ENCODE measurements at places on chromosomes 11 and 22.

DNA sequence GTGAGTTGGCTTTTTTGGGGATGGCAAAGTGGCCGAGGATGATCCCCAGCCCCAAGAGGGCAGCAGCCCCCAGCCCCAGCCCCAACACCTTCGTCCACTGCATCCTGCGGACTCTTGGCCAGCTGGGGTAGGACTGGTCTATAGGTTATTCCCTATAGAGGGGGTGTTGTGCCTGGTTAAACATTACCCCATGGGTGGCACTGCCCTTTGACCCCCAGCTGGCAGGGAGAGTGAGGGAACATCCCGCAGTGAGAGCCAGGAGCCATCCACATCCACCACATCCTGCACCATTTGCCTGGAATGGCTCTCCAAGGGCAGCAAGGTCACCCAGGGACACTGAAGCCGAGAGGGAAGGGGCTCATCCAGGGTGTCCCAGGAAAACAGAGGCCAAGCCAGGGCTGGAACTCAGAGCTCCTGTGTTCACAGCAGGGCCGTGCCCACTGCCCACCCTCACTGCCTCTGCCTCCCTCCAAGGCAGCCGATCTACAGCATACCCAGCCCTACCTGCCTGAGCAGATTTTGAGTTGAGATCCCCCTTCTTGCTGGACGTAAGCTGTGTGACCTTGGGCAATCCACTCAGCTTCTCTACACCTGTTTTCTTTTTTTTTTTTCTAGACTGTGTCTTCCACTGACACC lies at the start of gene NAALADL1:
Gene NAALADL1, minus strand, starts transcription at position 135 of the 636 bp plus-strand sequence. Its CDS starts 32 bp downstream, at position 103.
- DNase-seq, result no peak

DNA sequence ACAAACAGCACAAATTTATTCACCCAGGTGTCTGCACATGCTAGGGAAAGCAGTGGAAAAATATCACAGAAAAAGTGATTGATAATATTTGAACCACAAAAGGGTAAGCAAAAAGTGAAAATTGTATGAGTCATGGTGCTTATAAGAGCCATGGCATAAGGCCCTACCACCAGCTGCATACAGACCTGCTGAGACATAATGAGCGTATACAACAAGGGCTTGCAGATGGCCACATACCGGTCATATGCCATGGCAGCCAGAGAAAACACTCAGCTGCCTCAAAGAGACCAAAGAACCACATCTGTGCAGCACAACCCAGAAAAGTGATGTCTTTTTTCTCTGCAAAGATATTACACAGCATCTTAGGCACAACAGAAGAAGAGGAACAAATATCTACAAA lies 71.4 kb upstream of the OR9G4 start:
- no peak for DNase-seq

DNA sequence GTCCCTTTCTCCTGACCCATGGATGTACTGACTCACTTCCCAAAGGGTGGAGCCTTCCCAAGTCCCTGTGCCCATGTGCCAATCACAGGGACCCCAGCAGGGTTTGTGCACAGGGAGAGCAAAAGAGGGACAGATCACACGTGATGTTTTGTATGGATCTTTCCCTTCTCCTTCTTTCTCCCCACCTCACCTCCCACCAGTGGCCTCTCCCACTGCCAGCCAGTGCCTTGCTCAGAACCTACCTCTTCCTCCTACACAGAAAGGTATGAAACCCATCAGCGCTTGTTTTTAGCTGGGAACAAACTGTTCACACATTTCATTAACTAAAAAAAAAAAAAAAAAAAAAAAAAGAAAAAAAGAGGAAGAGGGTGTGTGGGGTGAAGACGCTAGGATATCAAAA lies 112.9 kb downstream of the DSCAML1 start:
- no peak for DNase-seq

GRCh38 chr11:36631774-36632173 lies 33.7 kb upstream of the RAG2 start:
- no peak for DNase-seq

GRCh38 chr11:61480994-61481335 lies 27.6 kb upstream of the LRRC10B start:
- DNase-seq, result peak; percentile 70

GRCh38 chr22:33012833-33013450 lies 45.2 kb downstream of the SYN3 start:
- DNase-seq, result no peak

GRCh38 chr11:64276653-64277431 lies 7.6 kb downstream of the BAD start:
- no peak for DNase-seq

GRCh38 chr11:91904792-91905785 lies 319.5 kb upstream of the FAT3 start:
- no peak for DNase-seq

DNA sequence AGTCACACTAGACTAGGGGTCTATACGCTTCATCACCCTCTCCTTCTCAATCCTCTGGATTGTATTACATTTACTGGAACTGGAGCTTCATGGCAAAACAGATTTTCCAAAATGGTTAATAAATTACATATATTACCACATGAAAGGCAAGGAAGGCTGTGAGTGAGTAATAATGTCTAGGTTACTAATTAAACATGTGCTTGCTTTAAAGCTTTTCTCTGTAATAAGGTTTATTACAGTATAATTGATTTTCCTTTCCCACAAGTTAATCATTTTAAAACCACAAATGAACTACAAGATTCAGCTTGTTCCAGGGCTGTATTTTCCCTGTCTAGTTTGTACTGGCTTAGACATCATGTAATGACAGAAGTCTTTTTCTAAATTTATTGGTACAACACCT lies 25.6 kb downstream of the MMP13 start:
- no peak for DNase-seq

DNA sequence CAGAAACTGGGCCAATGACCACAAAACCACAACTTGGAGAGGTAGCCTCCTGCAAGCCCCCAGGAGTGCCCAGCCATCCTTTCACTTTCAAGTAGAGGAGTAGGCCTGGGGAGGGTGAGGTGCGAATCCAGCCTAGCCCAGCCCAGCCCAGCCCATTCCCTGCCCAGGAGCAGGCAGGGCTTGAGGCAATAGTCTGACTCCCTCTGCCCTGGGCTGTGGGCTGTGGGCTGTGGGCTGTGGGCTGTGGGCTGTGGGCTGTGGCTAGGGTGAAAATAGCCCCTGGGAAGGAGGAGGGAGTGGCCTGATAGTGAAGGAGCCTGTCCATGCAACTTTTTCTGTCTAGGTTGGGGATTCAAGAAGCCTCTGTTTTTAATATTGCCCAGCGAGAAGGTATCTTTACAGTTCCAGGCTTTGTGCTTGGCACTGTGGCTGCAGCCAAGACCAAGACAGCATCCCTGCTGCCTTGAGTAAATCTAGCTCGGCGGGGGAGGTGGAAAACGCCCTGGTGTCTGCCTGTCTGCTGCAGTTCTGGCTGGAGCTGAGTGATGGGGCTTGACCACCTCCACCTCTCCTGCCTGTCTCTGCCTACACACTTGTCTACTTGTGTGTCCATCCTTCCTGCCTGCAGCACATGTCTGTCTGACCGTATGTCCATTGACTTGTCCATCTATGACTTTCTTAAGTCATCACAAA lies 40.7 kb downstream of the LMO1 start:
- no peak for DNase-seq

DNA sequence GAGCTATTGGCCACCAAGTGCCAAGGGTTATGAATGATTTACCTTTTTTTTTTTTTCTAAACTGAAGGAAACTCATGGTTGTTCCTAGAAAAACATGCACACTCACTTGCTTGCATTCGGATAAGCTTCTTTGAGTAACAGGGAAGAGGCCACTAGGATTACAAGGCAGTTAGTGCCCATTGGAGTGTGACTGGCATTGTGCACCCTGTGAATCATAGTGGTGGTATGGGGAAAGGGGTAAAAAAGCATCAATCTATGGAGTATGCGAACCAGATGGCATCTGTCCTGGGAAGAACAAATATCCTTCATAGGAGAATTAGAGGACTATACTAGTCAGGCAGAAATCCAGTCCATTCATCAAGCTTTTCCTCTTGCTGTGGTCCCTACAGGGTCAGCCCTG lies 24.2 kb downstream of the CD44 start:
- DNase-seq, result no peak

- DNase-seq, result no peak
Observed at GRCh38 chr11:10551845-10552352, 10.9 kb upstream of the RNF141 start.

- no peak for DNase-seq
Observed at GRCh38 chr22:28171712-28172111, 252.7 kb upstream of the PITPNB start.

DNA sequence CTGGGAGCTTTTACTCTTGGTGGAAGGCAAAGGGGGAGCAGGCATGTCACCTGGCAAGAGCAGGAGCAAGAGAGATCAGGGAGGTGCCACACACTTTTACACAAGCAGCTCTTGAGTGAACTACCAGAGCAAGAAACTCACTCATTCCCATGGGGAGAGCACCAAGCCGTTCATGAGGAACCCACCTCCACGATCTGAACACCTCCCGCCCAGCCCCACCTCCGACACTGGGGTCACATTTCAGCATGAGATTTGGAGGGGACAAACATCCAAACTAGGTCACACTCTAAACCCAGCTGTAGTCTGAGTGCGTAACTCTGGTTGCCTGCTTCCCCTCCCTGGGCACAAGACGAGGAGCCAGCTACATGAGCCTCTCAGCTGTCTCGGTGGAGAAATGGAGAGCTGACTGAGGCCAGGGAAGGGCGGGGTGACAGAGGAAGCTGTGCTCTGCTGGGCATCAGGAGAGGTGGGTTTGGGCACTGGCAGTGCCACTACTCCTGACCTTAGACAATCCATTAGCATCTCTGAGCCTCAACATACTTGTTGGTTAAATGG lies 134.6 kb downstream of the PKNOX2 start:
- no peak for DNase-seq

GRCh38 chr11:10441652-10442503 lies 13.2 kb upstream of the AMPD3 start:
- no peak for DNase-seq

- DNase-seq, result no peak
Observed at GRCh38 chr11:96307776-96308140, 35.2 kb downstream of the MAML2 start.

DNA sequence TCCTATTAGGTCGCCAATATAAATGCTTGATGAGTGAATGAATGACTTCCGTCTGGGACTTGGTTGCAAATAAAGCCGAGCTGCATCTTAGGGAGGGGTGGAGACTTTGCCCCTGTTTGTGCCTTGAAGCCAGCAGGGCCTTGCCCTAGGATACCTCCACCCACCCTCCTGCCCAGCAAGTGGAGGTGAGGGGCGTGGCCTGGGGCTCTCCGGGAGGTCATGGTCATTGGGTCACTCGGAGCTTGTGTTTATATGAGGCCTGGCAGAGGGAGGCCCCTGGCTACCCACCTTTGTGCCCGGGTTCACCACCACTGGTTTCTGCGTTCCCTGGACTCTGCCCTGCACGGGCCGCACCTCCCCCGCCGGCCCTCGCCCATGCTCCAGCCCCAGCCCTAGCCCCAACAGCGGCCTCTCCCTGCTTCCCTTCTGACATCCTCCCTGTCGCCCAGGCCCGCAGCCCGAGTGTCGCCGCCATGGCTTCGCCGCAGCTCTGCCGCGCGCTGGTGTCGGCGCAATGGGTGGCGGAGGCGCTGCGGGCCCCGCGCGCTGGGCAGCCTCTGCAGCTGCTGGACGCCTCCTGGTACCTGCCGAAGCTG lies 4.3 kb downstream of the MPST start:
- no peak for DNase-seq

- DNase-seq, result no peak
Observed at GRCh38 chr11:12800032-12800671, 125.9 kb downstream of the TEAD1 start.

DNA sequence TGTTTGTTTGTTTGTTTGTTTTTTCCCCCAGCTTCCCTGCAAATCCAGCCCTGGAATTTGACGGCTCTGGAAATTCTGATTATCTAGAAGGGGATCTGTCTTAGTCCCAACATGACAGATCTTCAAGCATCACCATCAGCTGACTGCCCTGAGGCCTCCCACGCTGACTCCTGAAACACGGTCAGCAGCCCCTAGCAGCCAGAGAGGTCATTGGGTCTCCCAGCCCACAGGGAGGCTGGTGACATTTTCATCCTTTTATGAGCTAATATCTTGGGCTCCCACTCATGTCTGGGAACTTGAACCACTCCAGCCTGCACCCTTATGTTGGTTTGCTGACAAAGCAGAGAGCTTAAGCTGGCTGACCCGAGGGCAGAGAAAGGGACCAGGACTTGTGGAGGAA lies 66.0 kb upstream of the TIMP3 start:
- DNase-seq, result no peak

DNA sequence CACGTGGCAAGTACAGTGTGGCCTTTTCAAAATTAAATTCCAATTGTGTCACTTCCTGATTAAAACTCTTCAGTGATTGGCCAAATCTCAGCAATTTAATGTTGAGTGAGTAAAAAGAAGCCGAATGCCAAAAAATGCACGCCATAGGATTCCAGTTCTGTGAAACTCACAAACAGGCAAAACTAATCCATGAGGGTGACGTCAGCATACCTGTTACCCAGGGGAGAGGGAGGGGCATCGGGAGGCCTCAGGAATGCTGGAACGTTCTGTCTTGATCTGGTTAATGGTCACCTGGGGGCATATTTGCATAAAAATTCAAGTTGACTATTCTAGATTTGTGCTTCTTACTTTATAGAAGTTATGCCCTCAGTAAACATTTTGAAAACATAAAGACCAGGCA lies 39.9 kb upstream of the RAB1B start:
- no peak for DNase-seq

- no peak for DNase-seq
Observed at GRCh38 chr22:46813816-46814597, 51.6 kb downstream of the TBC1D22A start.

GRCh38 chr22:38981005-38981991 lies 849 bp upstream of the APOBEC3B start:
- no peak for DNase-seq

- no peak for DNase-seq
Observed at GRCh38 chr22:29028468-29028867, 33.2 kb downstream of the C22orf31 start.

GRCh38 chr11:73236854-73237253 lies 18.8 kb downstream of the P2RY2 start:
- peak; percentile 72 for DNase-seq

GRCh38 chr11:14641801-14642200 lies 1.8 kb upstream of the PDE3B start:
- DNase-seq, result no peak

DNA sequence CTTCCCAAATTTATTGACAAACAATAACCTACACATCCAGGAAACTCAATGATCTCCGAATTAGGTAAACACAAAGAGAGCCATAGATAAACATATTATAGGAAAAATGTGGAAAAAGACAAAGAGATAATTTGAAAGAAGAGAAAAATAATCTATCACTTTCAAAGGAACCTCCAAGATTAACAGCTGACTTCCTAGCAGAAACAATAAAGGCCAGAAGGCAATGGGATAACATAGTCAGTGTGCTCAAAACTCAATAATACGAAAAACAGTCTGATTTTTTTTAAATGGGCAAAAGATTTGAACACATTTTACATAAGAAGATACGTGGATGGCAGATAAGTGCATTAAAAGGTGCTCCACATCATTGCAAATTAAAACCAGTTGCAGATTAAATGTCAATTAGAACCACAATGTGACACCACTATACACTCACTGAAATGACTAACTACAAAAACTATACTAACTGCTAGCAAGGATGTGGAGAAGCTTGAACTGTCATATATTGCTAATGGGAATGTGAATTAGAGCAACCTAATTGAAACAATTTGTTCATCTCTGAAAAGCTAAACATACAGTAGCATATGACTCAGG lies 300.4 kb downstream of the TMEM135 start:
- no peak for DNase-seq
